ENCODE measurements at places on chromosomes 6 and 20.
A peak's percentile ranks its signal among the peaks of the same experiment; 100 is the strongest.

- DNase-seq = no peak
Measured at GRCh38 chr6:40936818-40937251, 102.2 kb downstream of the UNC5CL start.

GRCh38 chr6:109449795-109450673 lies 5.5 kb downstream of the MICAL1 start:
- peak; percentile 34 for DNase-seq

- peak; percentile 43 for DNase-seq
Measured at GRCh38 chr6:130020073-130020906, 1.9 kb downstream of the L3MBTL3 start.

DNA sequence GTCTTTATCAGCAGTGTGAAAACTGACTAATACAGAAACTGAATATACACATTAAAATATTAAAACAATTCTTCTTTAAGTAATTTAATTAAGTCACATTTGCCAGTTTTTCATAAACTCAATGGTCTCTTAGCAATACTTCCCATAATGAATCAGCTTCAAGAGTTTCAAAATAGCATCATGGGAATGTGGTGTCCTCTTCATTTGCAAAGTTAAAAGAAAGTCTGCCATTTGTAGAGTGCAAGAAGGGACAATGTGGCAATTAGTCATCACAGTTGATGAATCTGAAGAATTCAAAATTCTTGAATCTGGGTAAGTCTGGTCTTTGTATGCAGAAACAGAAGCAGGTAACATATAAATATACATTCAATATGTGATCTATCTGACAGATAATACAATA lies 38.7 kb downstream of the SYNE1 start:
- no peak for DNase-seq

DNA sequence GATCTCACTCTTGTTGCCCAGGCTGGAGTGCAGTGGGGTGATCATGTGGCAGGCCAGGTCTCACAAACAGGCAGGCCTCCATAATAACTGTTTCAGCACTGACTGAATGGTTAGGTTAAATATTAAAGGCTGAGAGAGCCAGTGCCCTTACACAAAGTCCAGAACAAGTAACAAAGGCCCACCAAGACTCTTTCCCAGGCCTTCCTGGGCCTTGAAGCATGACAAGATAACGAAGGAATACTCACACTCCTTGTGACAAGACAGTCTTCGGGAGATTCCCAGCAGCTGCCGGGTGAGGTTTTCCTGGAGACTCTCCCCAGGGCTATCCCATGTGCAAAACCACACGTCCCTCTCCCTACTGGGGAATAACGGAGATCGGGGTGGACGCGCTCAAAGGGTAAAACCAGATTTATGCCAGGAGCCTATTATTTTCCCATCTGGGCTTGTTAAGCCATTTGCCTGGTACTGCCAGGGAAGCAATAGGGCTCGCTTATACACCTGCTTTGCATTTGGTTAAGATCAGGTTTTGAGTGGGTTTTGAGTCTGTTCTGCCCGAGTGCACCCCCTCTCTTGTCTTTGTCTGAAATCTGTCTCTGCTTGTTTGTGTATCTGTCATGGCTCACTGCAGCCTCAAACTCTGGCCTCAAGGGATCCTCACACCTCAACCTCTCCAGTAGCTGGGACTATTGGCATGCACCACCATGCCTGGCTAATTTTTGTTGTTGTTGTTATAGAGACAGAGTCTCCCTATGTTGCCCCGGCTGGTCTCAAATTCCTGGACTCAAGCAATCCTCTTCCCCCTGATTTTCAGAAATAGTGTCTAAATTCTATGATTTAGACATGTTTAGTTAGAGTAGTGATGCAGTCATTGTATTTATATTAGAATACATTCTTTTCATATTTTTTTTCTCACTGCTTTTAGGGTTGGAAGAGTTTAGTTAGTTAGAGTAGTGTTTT lies 1.4 kb upstream of the ENPP3 start:
- DNase-seq = no peak

DNA sequence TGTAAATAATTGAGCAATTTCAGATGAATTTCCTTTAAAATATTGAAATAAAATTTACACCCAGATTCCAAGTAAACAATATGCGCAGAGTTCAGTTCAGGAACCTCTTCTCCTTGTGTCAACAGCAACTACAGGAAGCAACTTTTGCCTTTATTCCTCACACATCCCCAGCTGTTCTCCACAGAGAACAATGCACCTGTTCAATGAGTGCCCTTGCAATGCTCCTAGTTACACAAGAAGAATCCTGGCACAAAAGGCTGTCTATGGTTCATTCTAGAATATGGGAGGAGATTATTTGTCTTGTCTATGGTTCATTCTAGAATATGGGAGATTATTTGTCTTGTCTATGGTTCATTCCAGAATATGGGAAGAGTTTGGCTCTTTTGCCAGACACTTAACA lies 454.9 kb downstream of the BTBD3 start:
- DNase-seq = no peak

GRCh38 chr6:138590796-138591709 lies 91.8 kb upstream of the NHSL1 start:
- DNase-seq = peak; percentile 13

GRCh38 chr6:118080547-118080946 lies 173.5 kb downstream of the SLC35F1 start:
- no peak for DNase-seq

- DNase-seq = no peak
Measured at GRCh38 chr6:84448331-84448730, 220.9 kb upstream of the CEP162 start.

DNA sequence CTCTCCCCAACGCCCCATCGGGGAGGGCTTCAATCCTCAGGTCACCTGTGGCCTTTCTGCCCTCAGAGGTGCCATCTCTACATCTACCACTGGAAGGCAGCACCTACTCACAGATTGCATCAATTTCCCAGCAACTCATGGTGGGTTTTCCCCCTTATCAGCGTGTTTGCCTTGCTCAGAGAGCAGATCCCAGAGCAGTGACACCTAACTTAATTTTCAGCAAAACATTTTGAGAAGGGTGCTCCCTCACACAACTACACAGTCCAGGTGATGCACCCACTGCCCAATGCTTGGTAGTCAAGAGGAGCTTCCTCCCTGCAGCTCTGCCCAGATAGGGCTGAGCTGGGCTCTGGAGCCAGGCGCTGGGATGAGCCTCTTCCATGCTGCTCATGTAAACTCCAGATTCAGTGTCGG lies 48.2 kb downstream of the PLG start:
- no peak for DNase-seq

DNA sequence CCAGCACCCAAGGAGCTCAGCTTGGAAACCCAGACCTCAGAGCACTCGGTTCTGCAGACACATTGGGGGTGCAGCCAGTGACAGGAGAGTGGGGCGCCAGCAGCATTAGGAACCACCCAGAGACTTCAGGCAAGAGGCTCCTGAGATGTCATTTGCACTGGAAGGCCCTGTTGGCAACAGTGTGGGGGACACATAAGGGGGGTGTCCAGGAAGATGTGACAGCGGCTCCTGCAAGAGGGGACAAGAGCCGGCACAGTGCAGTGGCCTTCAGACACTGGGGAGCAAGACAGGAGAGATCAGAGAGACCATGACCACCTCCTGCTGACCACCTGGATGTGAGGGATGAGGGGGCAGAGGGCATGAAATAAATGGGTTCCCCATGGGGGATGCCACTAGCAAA lies 207.1 kb upstream of the SNX9 start:
- no peak for DNase-seq

DNA sequence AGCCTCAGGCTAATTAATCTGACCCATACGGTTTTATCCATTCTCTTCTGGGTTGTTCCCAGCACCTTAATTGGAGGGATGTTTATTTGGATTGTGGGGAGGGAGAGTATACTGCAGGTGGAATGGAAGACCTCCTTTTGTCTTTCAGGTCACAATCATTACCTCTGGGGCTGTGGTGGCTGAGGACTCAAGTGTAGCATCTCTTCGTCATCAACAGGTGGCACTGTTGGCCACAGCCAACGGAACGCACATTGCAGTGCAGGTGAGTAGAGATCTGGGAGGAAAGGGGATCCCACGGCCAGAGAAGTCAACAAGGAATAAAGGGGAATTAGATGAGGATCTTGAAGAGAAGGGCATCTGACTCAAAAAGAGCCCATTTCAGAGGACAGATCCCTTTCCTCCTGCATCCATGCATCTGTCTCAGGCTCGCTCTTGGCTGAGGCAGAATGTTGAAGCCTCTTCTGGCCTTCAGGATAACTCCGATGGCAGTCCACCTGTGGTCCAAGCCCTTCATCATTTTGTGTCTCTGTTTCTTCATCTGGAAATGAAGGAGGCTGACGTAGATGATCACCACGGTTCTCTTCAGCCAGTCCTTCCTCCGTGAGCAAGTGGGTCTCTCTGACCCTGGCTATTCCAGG lies 3.2 kb upstream of the DEF6 start:
- DNase-seq = no peak

GRCh38 chr20:37901240-37901639 lies 1.7 kb upstream of the VSTM2L start:
- DNase-seq = peak; percentile 47

DNA sequence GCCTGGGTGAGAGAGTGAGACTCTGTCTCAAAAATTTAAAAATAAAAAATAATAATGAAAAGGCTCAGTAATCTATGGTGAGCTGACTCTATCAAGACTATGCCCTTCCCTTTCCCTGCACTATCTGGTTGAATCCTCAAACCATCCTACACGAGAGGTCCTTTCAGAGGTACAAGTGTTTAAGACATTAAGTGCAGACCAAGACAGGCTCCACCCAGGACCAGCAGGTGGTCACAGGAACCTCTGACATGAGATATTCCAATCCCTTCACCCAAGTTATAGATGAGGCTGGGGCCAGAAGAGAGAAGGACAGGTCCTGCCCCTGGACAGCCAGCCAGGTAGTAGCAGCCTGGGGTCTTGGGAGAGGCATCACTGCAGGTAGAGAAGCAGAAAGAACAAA lies 182.6 kb downstream of the NFATC2 start:
- no peak for DNase-seq

DNA sequence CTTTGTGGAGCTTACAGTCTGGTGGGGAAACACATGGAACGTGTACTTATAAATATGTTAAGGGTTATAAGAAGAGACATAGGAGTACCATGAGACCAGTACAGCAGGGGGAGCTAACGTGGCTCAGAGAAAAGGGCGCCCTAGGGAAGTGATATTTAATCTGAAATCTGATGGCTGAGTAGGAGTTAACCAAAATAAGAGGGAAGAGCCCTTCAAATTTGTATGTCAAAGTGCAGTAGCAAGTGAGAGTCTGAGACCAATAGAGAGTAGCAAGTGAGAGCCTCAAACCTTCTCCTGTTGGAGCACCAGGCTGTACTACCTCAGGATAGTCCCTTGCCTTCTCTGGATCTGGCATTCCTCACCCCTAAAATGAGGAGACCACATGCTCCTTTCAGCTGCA lies 6.1 kb upstream of the PKIG start:
- DNase-seq = peak; percentile 79

DNA sequence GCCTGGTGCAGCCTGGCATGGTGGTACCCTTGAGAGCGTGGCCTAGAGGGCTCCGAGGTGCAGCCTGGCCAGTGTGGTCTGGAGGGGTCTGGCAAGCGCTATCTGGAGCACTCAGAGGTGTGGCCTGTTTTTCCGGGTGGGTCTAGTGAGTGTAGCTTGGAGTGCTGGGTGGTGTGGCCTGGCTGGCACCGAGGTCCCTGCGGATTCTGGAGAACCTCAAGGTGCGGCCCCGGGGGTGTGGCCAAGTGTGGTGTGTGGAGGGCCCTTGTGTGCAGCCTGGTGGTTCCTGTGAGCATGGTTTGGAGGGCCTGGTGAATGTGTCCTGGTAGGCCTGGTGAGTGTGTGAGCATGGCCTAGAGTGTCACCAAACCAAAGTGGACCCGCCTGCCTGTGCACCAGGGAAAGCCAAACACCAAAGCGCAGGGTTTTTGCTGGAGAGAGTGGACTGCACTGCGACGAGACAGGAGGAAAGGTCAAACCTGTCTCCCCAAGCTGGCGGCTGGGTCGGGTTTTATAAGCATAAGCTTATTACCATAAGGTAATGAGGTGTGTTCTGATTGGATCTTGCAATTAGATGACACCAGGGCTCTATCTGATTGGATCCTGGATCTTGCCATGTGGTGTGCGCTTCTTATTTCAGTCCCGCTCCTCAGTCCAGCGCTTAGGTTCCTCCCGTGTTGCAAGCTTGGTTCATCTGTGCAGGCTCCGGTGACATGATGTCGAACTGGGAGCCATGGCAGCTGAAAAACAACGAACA lies 35.7 kb downstream of the IGF2R start:
- DNase-seq = no peak

DNA sequence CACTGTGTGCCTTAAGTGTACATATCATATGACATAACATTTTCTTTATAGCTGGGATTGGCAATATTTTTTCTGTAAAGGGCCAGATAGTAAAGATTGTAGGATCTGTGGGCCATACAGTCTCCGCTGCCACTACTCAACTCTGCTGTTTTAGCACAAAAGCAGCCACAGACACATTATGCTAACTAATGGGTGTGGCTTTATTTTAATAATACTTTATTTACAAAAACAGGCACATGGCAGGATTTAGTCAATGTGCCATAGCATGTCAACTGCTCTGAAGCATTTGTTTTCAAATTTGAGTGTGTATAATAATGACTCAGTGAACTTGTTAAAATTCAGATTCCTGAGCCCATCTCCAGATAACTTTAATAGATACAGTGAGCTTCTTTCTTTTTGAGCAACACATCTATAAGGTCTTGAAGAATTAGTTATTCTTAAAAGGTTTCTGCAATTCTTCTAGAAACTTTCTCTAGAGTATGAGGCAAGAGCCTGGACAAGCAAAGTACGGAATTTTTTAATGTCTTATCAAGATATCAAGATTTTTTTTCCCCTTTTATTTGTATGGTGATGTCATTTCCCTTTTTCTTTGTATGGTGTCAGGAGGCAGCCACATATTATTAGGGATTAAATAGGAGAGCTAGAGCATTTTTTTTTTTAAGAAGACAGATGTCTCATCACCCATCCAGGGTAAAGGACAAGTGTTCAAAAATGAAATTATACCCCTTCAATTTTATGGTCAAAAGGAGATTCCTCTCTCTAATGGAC lies 518.3 kb downstream of the DHX35 start:
- DNase-seq = no peak

- DNase-seq = no peak
Measured at GRCh38 chr20:34528921-34529297, 12.7 kb downstream of the DYNLRB1 start.

- no peak for DNase-seq
Measured at GRCh38 chr6:33695451-33695887, 16.0 kb downstream of the UQCC2 start.

GRCh38 chr20:4740774-4741431 lies 19.2 kb downstream of the PRND start:
- peak; percentile 72 for DNase-seq

GRCh38 chr6:34248198-34248726 lies 544 bp downstream of the SMIM29 start:
- DNase-seq = peak; percentile 50

GRCh38 chr6:120604510-120604909 lies 729.8 kb downstream of the TBC1D32 start:
- no peak for DNase-seq

- DNase-seq = no peak
Measured at GRCh38 chr20:35027301-35027700, 65.3 kb downstream of the TRPC4AP start.
